ENCODE measurements at places on chromosomes 5 and 9.

GRCh38 chr5:26390608-26391007, 647.8 kb downstream of the CDH9 start:
- peak; percentile 63 for DNase-seq

DNA sequence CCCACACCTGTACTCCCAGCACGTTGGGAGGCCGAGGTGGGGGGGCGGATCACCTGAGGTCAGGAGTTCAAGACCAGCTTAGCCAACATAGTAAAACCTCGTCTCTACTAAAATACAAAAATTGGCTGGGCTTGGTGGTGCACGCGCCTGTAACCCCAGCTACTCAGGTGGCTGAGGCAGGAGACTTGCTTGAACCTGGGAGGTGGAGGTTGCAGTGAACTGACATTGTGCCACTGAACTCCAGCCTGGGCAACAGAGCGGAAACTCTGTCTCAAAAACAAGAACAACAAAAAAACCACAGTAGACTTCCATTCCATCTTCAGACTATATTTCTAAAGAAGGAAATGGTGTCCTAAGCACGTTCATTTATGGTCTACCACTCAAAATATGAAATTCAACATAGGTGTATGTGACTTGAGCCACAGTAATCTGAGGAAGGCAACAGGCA, 14.2 kb upstream of the SERINC5 start:
- no peak for DNase-seq

DNA sequence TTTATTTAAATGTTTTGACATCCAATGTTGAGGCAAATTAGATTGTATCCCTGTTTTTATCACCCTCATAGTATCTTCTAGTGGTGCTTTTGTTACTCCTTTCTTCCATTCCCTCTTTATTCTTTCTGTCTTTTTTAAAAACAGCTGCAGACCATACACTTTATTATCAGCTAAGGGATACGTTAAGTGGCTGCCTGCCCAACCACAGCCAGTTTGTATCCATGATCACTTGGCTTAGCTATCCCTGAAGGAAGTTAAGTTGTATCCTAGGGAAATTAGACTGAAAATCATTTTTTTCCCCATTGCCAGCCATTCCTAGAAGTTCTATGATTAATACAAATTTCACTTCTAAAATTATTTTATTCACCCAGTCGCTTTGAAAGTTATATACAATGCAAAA, 1032.7 kb downstream of the NR2F1-AS1 start:
- DNase-seq = no peak

DNA sequence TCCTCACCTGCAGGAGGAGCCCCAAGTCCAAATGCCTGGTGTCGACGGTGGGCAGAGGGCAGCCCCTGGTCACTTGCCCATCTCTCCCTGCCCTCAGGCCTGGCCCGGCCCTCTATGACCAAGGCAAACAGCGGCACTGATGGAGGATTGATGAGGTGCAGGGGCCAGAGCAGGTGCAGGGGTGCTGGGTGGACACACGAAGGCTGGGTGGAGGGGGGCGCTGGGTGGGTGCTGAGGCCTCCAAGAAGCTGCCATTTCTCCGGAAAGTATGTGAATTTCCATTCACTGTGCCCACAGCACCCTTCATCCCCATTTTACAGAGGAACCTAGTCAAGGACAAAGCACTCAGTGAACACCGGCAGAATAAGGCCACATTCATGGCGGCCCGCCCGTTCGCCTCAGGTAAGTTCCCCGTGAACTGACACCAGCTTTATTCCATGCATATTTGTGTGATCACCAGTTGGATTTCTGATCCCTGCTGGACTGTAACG, 143.8 kb upstream of the PPP1R26 start:
- no peak for DNase-seq

DNA sequence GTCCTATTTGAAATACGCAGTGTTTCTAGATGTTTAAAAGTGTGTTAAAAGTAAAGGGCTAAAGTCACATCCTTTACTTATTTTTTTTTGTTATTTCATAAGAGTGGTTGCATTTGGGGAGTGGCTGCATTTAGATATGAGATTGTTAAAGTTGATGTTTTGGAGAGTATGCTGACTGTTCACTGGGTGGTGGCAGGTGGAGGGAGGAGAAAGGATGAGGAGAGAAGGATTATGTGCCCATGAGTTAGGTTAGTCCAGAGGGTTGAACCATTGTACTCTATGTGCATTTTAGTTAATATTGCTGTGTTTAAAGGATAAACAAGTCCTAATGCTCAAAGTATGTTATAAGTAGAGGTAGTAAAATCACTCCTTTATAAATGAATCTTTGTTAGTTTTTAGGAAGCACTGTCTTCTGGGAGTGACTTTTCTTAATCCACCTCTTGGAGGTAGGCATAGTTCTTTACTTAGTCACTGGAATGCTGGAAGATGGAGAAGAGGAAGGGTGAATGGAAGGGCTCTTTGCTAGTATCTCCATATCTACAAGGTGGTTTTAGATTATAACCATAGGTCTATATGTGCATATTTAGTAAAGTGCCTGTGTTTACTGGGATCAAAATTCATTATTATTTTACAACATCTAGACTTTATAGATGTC, 332.3 kb downstream of the NPR3 start:
- no peak for DNase-seq

GRCh38 chr5:172443441-172444109, 10.8 kb downstream of the SH3PXD2B start:
- peak; percentile 32 for DNase-seq

DNA sequence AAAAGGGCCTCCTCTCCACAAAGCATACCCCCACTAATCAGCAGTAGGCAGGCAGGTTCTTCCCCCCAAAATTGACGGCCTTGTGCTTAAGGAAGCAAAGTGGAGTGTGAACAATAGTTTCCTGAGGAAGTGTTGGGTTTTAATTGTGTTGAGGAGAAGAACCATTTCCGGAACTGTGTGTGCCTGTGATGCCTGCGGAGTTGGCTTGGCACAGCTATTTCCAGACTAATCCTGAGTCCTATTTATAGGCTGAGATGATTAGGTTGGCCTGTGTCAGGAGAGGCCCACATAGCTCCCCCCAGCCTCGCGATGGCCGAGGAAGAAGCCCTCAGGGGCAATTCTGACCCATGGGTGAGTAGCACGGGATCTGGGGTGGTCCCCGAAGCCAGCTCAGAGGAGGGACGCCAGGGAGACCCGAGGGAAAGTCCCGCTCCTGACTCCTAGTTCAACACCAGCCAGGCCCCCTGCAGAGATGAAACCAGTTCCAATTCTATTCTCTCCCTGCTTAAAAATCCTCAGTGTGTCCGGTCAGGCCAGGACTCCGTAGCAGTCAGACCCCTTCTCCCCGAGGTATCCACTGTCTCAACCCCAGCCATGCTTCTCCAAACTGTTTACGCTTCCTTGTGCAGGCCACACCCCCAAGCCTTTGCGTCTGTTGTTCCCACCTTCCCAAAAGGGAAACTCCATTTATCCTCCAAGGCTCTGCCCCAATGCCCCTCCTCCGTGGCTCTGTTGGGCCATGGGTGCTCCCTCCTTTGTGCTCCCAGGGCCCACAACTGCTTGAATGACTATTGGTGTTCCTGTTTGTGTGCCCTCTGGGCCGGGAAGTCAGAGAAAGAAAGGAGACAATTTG, 18.1 kb downstream of the GSN start:
- DNase-seq = no peak

GRCh38 chr9:128887914-128888350, 6.0 kb downstream of the LRRC8A start:
- DNase-seq = no peak

GRCh38 chr5:179967489-179967888, 59.8 kb upstream of the TBC1D9B start:
- no peak for DNase-seq

- DNase-seq = no peak
These were observed 376.9 kb upstream of the IRX4 start for GRCh38 chr5:2259494-2260107.

DNA sequence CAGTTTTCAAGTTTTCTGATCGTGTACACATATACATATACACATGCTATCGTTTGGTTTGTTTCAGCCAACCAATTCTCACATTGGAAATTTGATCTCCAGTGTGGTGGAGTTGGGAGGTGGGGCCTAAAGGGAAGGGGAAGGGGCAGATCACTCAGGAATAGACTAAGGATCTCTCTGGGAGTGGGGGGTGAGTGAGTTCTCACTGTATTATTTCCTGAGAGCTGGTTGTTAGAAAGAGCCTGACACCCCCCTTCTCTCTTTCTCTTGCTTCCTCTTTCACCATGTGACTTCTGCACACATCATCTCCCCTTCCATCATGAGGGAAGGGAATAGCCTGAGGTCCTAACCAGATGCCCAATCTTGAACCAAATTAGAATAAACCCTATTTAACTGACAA, 551.7 kb downstream of the MAT2B start:
- DNase-seq = no peak

GRCh38 chr9:109455391-109455790, 42.7 kb downstream of the PTPN3 start:
- DNase-seq = no peak

DNA sequence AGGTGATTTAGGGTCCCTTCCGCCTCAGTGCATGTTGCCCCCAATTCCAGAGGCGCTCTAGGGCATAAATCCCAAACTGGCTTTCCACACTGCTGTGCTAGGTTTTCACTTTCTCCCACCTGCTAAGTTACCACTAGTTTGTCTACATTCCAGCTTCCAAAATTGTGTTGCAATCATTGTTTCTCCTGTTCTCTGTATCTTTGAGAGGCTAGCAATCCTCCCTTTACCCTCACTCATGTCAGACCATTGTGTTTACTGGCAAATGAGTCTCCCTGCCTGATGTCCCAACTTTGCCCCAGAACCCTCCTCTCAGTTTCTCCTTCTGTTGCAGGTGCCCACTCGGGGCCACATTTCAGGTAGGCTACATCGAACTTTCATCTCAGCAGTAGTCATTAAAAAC, 221.3 kb downstream of the PDZD2 start:
- DNase-seq = no peak

GRCh38 chr5:669111-669841, 23.9 kb downstream of the TPPP start:
- no peak for DNase-seq

- no peak for DNase-seq
These were observed 40.5 kb downstream of the SEMA4D start for GRCh38 chr9:89457376-89457855.

- no peak for DNase-seq
These were observed 789 bp downstream of the ACER2 start for GRCh38 chr9:19409401-19410194.

DNA sequence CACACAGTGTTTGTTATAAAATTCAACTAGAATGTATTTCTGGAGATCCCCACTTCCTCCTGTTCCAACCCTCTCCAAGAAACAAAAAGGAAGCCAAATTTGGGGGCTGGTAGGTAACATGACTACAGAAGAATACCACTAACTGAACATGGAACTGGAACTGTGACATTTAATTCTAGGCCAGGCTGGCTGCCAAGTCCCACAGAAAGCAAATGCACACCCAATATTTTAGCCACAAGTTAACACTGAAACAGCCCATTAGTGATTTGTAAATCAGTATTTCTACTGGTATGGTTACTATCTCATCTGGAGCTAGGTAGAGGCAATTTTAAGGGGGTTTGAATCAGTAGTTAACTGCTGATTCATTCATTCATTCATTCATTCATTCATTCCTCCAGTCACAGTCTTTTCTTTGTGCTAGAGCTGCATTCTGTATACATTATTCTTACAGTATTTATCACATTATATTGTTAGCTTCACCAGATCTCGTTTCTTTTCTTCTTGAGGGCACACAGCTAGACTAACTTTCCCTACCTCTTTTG, 131.7 kb upstream of the GDNF start:
- DNase-seq = no peak

GRCh38 chr5:32512926-32513325, 68.4 kb upstream of the ZFR start:
- no peak for DNase-seq

DNA sequence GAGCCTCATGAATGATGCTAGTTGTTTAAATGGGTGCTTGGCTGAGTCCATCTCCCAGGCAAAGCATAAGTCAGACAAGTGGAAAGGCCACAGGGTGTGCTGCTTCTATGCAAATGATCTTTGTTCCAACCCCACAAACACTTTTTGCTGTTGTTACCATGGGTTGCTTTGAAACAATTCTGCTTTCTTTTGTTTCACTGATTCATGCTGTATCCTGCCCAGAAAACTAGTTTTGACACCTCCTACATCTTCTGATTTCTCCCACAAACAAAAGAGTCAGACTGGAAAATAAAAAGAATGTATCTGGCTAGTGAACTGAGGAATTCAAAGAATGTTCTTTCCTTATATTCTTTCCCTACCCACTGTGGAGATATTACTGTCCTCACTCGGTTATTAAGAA, 298.6 kb downstream of the DIRAS2 start:
- DNase-seq = no peak

- DNase-seq = no peak
These were observed 74.3 kb downstream of the NDFIP1 start for GRCh38 chr5:142182840-142183239.

GRCh38 chr5:124643336-124643735, 103.1 kb downstream of the ZNF608 start:
- no peak for DNase-seq

DNA sequence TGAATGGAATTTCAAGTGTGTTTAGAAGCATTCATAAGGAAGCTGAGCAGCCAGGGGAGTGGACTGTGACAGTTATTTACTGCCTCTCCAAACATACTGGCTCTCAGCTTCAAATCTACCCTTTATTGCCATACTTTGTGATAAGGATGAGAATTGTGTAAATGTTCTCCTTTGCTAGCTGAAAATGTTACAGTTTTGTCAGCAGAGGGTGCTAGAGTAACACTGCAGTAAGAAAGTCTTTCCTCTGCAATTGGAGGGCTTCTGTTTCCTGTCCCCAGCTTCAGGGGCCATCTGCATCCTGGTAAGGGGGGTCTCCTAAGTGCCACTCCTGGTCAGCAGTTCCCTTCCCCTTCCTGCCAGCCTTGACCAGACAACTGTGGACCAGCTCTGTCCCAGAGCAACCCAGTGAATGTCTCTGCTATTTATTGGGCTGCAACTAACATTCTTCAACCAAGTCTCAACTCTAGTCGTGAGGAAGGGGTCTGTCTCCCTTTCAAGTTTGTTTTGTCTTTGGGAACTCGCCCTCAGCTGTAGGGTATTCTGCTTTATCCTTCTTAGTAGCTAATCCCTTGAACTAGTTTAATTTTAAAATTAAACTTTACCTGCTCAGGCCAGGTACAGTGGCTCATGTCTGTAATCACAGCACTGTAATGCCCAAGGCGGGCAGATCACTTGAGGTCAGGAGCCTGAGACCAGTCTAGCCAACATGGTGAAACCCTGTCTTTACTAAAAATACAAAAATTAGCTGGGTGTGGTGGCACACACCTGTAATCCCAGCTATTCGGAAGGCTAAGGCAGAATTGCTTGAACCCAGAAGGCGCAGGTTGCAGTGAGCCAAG, 45.3 kb downstream of the RAPGEF6 start:
- DNase-seq = peak; percentile 23

- no peak for DNase-seq
These were observed 71.9 kb downstream of the CDK5RAP2 start for GRCh38 chr9:120507936-120508510.
